ENCODE measurements at places on chromosomes 5 and 9. TPM values are rescaled to one million over a fixed set of nuclear protein-coding genes. Genes with fewer than 3 reads are reported as not detected.

The ACTBL2 gene
- not detected for total RNA-seq

The LCN15 gene
- total RNA-seq = 1.6 TPM

The CCL27 gene
- total RNA-seq = not detected

The TMOD1 gene
- total RNA-seq = 0.60 TPM

The STK32A gene
- total RNA-seq = 0.07 TPM

The C5orf58 gene
- total RNA-seq = not detected

The CNTFR gene
- total RNA-seq = not detected
